ENCODE measurements at places on chromosomes 2 and 18.

- no peaks in the 10 kb centered on the region for H3K4me1 ChIP-seq
- H3K36me3 ChIP-seq: no peaks in the 10 kb centered on the region
- no peak for DNase-seq
- H3K27me3 ChIP-seq: no peaks in the 10 kb centered on the region
Observed at GRCh38 chr2:195613922-195614321, 43.1 kb upstream of the SLC39A10 start.

DNA sequence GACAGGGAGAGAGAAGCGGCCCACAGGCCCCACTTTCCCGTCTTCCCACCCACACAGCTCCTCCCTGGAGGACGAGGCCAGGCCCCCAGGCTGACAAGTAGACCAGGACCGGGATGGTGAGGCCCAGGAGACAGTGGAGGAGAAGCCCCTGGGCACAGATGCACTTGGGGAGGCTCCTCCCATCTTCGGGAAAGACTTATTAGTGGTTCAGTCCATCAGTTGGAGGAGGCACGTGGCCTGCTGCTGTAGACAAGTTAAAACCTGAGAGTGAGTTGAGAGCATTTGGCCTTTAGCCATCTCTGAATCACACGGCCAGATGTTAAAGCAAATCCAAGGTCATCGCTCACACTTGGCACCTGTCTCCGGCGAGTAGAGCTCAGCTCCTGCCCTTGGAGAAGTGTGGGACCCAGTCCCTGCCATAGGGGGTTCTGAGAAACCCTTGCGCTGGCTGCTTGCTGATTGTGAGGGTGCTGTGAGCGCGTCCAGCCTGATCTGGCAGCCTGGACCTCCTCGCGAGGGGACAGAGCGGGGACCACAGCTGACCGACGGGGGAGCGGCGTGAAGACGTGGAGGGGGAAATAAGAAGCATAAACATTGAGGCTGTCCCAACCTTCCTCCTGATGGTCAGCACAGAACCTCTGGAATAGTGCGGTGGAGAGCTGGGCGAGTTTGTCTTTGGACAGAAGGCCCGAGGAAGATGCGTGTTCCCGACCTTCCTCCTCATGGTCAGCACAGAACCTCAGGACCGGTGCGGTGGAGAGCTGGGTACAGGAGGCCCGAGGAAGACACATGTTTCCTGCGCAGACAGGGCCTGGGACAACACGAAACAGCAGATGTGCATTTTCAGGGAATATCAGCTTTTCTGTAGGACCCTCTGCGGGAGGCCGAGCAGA is 24.7 kb upstream of the ALLC start:
- H3K27ac ChIP-seq: no peak overlapping the region
- H3K4me1 ChIP-seq: no peaks in the 10 kb centered on the region
- no peak for DNase-seq
- H3K4me3 ChIP-seq: no peak overlapping the region
- H3K36me3 ChIP-seq: no peaks in the 10 kb centered on the region

- H3K36me3 ChIP-seq: peaks cover 56% of the 10 kb centered on the region
- no peak overlapping the region for H3K27ac ChIP-seq
- H3K4me1 ChIP-seq: no peaks in the 10 kb centered on the region
- no peak overlapping the region for H3K4me3 ChIP-seq
- no peaks in the 10 kb centered on the region for H3K27me3 ChIP-seq
- DNase-seq: no peak
Observed at GRCh38 chr2:24907116-24907515, 12.9 kb downstream of the ADCY3 start.

GRCh38 chr2:30464544-30465170 is 17.6 kb downstream of the LCLAT1 start:
- no peak overlapping the region for H3K27ac ChIP-seq
- no peak for DNase-seq
- H3K4me3 ChIP-seq: no peak overlapping the region
- H3K27me3 ChIP-seq: no peaks in the 10 kb centered on the region

DNA sequence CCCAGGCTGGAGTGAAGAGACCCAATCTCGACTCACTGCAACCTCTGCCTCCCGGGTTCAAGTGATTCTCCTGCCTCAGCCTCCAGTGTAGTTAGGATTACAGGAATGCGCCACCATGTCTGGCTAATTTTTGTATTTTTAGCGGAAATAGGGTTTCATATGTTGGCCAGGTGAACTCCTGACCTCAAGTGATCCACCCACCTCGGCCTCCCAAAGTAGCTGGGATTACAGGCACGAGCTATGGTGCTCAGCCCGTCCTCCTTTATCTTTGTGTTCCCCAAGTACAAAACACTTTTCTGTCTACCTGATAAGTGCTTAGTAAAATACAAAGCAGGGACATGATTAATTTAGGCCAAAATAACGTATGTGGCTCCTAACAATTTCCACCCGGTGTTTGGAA is 91.2 kb upstream of the STK17B start:
- H3K36me3 ChIP-seq: no peaks in the 10 kb centered on the region
- H3K4me1 ChIP-seq: peaks cover 89% of the 10 kb centered on the region
- peak overlapping the region; percentile 85 for H3K27ac ChIP-seq
- no peaks in the 10 kb centered on the region for H3K27me3 ChIP-seq

GRCh38 chr2:151669585-151670081 is 64.6 kb downstream of the NEB start:
- peaks cover 12% of the 10 kb centered on the region for H3K27me3 ChIP-seq
- H3K36me3 ChIP-seq: no peaks in the 10 kb centered on the region
- no peaks in the 10 kb centered on the region for H3K4me1 ChIP-seq
- H3K4me3 ChIP-seq: no peak overlapping the region

DNA sequence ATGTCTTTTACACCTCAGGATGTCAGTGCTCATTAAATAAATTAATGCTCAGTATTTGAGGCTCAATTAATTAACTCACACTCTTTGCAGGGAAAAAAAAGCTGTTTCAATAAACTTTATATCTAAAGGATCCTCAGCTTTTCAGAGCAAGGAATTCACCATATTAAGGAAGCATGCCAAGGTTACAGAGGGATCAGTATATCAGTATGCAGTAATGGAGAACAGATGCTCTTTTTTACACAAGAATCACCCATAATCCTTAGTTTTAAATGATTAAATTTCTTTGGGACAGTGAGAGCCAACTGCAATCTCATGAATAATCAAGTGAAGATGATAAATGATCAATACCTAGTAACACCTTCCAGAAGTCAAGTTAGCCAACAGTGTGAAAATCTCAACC is 14.9 kb upstream of the LCT start:
- H3K4me3 ChIP-seq: no peak overlapping the region

DNA sequence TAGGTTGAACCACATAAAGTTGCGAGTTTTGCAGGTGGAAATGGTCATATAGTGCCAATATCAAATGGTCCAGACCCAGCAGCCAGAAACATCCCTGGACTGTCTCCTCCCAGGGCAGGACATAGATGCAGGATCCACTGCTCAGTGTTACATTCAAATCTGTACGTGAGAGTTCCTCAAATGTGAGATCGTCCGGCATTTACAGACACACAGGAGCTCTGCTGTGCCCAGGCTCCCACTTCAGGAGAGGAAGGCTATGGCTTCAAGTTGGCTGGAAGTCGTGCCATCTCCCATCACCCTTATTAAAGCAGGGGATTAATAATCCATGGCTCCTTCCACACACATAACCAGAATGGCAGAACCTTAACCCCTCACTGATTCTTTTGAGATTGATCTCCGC is 688.2 kb upstream of the HS6ST1 start:
- no peak for DNase-seq
- H3K4me3 ChIP-seq: no peak overlapping the region
- H3K27ac ChIP-seq: no peak overlapping the region
- no peaks in the 10 kb centered on the region for H3K36me3 ChIP-seq
- H3K4me1 ChIP-seq: no peaks in the 10 kb centered on the region

DNA sequence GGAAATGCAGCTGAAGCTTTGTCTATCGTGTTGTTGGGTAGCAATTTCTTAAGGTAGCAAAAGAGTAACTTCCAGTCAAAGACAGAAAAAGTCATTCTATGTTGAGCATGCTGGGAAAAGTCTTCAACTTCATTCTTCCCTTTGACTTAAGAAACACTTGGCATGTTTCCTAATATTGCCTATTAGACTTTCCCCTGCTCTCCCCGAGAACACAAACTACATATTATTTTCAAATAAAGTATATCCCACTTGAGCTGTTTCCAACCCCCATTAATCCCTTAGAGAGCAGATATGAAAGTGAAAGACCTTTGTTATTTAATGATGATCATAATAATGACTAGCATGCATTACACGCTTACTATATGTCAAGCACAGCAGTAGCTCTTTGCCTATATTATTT is 136.0 kb upstream of the SPOPL start:
- H3K27ac ChIP-seq: no peak overlapping the region
- H3K27me3 ChIP-seq: no peaks in the 10 kb centered on the region
- no peak overlapping the region for H3K4me3 ChIP-seq
- no peak for DNase-seq
